NCI-H1092 (cell line): ENCODE measurements at places on chromosomes 3 and 15.

GRCh38 chr3:156037356-156037755 is 83.0 kb upstream of the KCNAB1 start:
- DNase-seq, result no peak

DNA sequence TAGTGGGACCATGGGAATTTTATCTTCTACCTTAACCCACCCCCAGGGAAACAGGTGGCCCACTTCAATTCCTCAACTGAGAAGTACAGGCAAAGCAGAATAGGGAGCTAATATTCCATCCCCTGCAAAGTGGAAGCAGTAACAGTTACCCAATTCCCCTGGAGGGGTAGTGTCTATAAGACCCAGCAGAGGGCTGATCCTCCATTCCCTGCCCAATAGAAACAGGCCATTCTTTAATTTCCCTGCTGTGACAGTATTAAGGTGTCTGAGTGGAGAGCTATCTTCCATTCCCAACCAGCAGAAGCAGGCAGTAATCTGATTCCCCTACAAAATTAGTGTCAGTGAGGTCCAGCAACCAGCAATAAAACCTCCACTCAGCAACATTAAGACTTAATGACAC is 219.8 kb downstream of the ULK4 start:
- no peak for DNase-seq

DNA sequence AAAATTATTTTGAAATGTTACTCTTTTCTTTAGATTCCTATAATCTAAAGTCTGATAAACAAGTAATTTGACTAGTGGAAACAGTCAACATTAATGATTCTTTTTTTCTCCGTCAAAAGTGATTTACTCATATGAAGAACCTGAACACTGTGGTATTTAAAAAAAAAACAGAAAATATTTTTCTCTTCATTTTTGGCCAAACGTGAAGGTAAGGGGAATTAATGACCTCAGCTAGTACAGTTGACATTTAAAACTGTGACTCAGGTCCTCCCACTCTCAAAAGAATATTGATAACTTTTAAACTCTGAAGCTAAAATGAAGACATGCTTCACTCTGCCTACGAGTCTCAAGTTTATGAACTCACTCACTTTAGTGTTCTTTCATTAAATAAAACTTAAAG is 34.5 kb downstream of the TIGIT start:
- DNase-seq, result no peak

DNA sequence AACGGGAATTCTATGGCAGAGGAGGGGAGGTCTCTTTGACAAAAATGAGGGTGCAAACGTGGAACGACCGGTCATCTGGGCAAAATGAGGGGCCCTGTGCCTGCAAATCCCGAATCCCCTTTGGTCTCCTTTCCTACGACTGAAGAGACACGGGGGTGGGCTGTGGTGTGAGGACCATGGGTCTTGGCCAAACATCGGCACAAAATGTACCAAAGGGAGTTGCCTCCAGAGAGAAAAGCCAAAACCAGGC is 498 bp downstream of the ZNF280D start:
- peak; percentile 33 for DNase-seq

GRCh38 chr3:159839561-159840379 is 148.9 kb upstream of the IL12A start:
- peak; percentile 77 for DNase-seq

DNA sequence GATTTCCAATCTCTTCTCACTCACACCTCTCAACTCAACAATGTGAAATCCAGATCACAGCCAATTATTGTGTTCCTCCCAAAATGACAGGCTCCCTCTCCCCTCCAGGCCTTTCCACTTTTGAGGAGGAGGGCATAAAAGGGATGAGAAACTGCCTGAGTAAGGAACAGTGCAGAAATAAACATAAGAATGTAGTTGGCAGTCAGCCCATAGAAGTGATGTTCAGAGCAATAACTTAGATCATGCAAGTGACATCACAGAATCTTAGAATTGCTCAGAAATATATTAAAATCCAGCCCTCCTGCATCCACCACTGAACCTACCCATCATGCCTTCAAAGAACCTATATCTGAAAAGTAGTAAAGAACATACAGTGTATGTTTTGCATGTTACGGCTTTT is 299.4 kb upstream of the GADL1 start:
- no peak for DNase-seq

DNA sequence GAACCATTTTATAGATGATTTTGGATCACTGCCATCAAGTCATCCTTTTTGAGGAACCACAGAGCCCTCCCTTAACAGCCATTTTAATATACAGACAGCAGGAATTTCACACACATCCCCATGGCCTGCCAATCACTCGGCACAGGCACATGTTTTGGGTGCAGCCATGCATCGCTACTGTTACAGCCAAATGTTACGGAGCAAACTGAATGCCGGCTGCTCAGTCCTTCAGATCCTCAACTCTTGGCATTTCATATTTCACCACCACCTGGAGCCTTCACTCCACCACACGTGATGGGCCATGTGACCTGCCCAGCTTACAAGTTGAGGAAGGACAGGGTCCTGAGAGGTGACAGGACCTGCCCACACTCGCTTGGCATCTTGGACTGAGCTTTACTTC is 90.8 kb downstream of the OXNAD1 start:
- no peak for DNase-seq

GRCh38 chr15:36026627-36027283 is 480.8 kb upstream of the DPH6 start:
- no peak for DNase-seq

DNA sequence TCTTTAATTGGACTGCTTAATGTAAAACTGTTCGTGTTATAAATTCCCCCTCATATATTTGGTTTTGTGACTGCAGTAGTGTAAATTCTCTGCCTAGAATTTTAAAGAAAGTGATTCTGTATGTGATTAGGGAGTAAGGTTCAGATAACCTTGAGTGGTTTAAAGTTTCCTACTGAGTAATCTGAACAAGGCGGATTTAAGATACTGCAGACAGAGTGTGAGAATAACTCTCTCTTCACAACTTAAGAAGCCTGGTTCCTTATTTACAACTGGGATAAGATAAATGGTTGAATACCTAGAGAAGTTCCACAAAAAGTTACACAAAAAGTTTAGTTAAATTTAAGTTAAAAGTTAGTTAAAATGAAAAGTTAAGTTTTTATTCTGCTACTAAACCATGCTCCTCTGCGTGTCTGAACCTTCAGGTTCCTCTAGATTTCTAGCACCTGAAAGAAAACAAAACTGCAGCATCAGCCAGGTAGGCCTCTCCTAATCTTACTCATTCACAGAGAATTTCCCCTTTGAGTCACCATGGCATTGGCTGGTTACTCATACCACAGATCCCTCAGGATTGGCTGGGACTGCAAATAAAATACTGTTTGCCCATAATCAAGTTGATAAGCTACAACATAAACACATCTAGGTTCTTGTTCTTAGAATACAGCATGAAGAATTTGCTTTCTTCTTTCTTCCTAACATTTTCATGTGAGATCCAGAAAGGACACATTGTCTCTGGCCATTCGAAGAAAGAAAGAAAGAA is at the start of gene ARL14:
TSS of gene ARL14 (plus strand) at position 614 of the 757 bp plus-strand sequence. CDS start 187 bp downstream, outside the sequence.
- no peak for DNase-seq

DNA sequence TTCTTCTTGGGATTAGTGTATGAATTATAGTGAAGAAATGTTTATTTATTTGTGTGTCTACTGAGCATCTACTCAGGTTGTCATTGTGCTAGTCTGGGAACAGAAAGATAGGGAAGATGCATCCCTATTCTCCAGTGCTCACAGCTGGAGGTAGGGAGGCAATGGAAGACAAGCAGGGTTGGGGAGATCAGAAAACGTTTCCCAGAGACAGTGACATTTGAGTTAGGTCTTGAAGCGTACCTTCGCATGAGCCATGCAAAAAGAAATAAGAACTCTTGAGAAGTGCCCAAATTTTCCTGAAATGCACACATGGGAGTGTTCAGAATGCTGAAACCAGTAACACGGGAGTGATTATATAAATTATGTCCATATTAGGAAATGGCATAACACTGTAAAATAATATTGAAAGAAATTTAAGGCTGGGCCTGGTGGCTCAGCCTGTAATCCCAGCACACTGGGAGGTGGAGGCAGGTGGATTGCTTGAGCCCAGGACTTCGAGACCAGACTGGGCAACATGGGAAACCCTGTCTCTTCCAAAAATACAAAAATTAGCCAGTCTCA is 5.3 kb upstream of the CEMIP start:
- no peak for DNase-seq

- peak; percentile 61 for DNase-seq
These were observed at the start of gene BDH1 for GRCh38 chr3:197555281-197556261. Gene BDH1 (minus strand): TSS chr3:197555968. CDS start chr3:197546443, 9,525 bp downstream.

DNA sequence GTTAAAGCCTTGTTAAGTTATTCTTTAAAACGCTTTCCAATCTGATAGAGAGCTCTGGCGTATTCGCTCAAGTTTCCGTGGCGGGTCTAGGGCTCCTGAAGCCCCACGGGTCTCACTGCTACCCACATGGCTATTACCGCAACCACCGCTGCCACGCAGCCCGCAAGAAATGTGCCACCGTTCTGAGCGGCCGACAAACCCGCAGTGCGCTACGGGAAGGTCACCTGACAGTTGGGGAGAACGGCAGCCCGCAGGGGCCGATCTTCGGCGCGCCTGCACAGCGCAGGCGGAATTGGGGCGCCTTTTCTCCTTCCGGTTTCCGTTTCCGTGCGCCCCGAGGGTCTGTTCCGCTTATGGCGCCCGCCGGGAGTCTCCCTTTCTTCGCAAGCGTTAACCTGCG is 76.6 kb upstream of the SNRPN start:
- no peak for DNase-seq

GRCh38 chr3:9361691-9362388 is 1.0 kb upstream of the THUMPD3 start:
- DNase-seq, result no peak

- DNase-seq, result no peak
These were observed 226.4 kb downstream of the SI start for GRCh38 chr3:164851905-164852304.
